Activated CD4-positive, alpha-beta T cell treated with anti-CD3 and anti-CD28 coated beads, Interleukin-2, amount 50 U/mL, for 24 hours (primary cell): ENCODE measurements at places on chromosomes 2 and 18.

- DNase-seq: no peak
Measured at GRCh38 chr2:143176606-143177005, 47.4 kb downstream of the ARHGAP15 start.

- DNase-seq: no peak
Measured at GRCh38 chr2:981759-982158, 31.1 kb downstream of the SNTG2 start.

- no peak for DNase-seq
Measured at GRCh38 chr2:64700133-64700809, 46.6 kb upstream of the SERTAD2 start.

DNA sequence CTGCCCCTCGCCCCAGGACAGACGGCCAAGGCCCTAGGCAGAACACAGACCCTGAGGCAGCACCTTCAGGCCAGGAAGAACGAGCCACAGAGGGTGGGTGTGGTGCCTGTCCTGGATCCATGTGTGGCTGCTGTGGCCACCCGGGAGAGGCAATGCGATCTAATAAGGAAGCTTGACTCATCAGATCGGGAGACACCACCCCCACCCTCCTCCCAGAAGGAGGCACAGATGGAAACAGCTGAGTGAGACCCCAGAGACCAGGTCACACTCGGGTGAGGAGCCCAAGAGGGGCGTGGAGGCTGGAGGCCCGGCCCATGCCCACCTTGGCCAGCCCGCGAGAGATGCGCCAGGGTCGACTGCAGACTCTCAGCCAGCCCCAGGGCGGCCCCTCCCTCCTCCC is 20.3 kb downstream of the KCNG2 start:
- no peak for DNase-seq

DNA sequence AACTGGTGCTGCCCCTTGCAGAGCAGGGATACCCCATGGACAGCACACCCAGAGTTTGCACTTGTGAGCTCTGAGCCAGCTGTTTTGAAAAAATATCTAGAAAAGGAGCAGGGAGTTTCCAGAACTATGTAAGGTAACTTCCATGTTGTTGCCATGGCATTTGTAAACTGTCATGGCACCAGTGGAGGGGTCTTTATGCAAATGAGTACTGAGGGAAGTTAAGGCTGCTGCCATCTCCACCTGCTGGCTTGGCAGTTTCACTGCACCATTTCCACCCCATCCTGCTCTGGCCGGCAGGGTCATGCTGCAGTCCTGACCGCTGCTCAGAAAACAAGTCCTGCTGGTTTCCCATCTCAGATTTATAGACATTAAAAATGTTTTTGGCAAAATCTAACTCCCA is 52.3 kb upstream of the SNTG2 start:
- no peak for DNase-seq
